ENCODE measurements at places on chromosomes 1 and 21.

GRCh38 chr1:110565565-110565964 is 40.6 kb downstream of the KCNA2 start:
- no peak for DNase-seq

GRCh38 chr1:66769512-66770229 is 17.4 kb downstream of the DYNLT5 start:
- no peak for DNase-seq

DNA sequence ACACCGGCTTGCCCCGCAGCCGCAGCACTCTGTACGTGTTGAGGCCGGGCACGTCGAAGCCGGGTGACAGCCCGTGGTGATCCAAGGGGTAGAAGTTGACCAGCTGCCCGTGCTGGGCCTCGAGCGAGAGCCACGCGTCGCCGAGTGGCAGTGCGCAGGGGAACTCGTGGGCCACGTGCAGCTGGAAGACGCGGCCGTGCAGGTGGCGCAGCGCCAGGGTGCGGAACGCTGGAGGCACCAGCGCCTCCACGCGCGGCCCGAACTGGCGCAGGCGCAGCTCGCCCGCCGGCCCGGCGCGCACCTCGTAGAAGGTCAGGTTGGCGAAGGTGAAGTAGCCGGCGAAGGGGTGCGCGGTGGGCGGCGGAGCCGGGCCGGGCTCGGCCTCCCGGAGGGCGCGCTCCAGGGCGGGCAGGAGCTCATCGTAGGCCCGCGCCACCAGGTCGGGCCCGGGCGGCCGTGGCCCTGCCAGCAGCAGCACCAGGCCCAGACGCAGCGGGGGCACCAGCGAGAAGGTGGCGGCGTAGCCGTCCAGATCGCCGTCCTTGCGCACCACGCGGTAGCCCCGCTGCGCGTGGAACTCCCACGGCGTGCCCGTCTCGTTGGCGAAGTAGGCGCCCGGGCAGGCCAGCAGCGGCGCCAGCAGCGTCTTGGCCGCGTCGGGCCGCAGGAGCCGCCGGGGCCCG is 19.5 kb downstream of the LACTBL1 start:
- no peak for DNase-seq

- no peak for DNase-seq
Observed at GRCh38 chr1:95888941-95889390, 655.0 kb downstream of the RWDD3 start.

DNA sequence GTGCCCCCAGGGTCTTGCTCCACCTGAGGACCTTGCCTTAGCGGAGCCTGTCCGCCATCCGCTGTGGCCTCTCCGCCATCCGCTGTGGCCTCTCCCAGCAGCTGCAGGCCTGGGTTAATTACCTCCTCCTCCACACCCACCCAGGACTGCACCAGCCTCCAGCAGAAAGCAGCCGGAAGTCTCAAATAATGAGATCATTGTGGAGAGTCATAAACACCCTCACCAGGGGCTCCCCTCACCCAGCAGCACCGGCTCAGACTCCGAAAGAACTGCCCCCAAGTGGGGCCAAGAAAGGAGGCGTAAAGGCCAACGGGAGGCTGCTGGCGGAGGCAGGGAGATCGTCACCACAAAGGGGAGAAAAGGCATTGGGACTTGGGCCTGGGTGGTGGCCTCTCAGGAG is 10.7 kb upstream of the GPR153 start:
- DNase-seq, result no peak

DNA sequence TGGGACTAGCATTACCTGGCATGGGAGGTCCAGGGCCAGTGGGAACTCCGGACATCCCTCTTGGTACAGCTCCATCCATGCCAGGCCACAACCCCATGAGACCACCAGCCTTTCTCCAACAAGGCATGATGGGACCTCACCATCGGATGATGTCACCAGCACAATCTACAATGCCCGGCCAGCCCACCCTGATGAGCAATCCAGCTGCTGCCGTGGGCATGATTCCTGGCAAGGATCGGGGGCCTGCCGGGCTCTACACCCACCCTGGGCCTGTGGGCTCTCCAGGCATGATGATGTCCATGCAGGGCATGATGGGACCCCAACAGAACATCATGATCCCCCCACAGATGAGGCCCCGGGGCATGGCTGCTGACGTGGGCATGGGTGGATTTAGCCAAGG is 45.8 kb downstream of the ACP6 start:
- DNase-seq, result no peak

DNA sequence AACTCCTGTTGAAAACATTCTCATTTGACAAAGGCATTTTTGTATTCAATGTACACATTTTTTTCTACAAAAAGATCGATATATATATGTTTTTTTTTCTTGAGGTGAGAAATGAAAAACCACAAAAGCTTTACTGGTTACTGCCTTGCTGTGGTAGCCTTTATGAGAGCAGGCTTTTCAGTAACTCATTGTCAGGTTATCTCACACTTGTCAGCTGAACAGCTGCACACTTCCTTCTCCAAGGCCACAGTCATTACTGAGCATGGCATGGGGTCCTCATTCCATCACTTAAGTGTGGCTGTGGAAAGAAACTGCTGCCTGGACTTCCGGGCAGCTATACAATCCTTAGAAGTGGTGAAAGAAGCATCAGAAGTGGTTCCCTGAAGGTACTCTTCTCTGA is 169.3 kb upstream of the ZP4 start:
- no peak for DNase-seq

- DNase-seq, result no peak
Observed at GRCh38 chr1:58446368-58446767, 100.2 kb downstream of the OMA1 start.

DNA sequence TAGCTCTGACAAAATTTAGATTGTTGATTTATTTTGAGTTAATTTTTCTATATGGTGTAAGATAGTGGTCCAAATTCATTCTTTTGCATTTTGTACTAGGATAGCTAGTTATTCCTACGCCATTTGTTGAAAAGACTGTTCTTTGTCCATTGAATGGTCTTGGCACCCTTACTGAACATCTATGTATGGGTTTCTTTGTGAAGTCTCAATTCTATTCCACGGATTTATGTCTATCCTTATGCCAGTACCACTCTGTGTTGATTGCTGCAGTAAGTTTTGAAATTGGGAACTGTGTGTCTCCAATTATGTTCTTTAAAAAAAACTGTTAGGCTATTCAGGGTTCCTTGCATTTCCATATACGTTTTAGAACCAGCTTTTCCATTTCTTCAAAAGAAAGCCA is 145.7 kb downstream of the ZNF644 start:
- no peak for DNase-seq
